ENCODE measurements at places on chromosomes 4 and X.

GRCh38 chr4:64497491-64497890 is 88.2 kb upstream of the TECRL start:
- peak; percentile 14 for DNase-seq

DNA sequence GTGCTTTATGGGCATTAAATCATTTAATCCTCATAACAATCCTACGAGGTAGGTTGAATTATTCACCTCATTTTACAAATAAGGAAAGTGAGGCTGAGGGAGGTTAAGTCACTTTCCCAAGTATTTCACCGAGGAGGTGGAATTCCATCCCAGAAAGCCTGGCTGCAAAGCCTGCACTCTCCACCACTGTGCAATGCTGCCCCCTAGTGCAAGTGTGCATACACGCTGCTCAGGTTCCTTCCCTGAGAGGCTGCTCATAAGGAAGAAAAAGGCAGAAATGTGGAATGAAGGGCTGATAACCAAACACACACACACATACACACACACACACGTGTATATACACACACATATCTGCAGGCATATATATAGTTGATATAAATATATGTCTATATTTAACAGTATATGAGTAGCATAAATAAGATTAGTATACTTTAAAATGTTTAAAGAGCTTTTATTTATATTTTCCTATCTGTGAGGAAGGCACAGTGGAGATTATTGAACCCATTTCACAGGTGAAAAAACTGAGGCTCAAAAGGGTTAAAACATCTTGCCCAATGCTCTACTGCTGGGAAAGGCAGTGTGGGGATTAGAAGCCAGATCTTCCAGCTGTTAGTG is 714.5 kb upstream of the TENM3 start:
- peak; percentile 30 for DNase-seq

DNA sequence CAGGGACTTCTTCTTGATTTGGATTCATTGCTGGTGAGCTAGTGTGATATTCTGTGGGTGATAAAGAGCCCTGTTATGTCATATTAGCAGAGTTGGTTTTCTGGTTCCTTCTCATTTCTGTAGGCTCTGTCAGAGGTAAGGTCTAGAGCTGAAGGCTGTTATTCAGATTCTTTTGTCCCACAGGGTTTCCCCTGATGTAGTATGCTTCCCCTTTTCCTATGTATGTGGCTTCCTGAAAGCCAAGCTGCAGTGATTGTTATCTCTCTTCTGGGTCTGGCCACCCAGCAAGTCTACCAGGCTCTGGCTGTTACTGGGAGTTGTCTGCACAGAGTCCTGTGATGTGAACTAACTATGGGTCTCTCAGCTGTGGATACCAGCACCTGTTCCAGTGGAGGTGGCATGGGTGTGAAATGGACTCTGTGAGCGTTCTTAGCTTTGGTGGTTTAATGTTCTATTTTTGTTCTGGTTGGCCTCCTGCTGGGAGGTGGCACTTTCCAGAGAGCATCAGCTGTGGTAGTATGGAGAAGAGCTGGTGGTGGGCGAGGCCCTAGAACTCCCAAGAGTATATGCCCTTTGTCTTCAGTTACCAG is 373.7 kb downstream of the AR start:
- no peak for DNase-seq

DNA sequence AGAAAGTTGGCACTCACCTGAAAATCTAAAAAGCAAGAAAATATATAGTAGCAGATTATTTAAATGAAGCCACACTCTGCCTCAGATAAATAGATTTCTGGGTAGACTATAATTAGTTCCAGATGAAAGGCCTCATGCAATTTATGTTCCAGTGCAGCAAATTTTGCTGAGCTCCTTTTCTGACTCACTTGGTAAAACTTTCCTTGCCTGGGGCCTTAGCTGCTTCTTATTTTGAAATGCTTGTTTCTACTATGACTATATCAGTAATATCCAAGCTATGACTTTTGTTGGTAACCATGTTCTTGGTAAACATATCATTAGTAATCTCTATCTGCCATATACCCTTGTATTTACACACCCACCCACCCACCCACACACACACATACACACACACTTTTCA is 961.8 kb downstream of the SH3BGRL start:
- peak; percentile 3 for DNase-seq

DNA sequence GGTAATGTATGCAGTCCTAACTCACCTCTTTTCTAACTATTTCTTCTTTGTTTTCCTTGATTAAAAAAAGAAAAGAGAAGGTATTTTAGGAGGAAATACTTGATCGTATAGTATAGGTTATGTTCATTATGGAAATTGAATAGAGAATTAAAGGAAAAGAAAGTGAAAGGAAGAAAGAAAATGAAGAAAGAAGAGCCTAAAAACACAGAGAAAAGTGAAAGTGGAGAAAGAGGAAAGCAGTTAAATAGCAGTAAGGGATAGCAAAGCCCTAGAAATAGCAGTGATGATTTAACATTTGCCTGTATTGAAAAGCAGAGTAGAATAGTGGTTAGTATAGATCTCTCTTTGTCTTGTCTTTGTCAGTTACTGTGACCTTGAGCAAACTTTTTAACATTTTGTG is 37.0 kb downstream of the MRPL1 start:
- DNase-seq, result no peak

GRCh38 chr4:4847011-4847410 is 12.5 kb upstream of the MSX1 start:
- no peak for DNase-seq

GRCh38 chrX:40573763-40574162 is 7.0 kb upstream of the ATP6AP2 start:
- no peak for DNase-seq

Measured in HS-5 (cell line).